Nucleus accumbens (tissue), 56 donors: ENCODE measurements at places on chromosomes 2 and 18.

DNA sequence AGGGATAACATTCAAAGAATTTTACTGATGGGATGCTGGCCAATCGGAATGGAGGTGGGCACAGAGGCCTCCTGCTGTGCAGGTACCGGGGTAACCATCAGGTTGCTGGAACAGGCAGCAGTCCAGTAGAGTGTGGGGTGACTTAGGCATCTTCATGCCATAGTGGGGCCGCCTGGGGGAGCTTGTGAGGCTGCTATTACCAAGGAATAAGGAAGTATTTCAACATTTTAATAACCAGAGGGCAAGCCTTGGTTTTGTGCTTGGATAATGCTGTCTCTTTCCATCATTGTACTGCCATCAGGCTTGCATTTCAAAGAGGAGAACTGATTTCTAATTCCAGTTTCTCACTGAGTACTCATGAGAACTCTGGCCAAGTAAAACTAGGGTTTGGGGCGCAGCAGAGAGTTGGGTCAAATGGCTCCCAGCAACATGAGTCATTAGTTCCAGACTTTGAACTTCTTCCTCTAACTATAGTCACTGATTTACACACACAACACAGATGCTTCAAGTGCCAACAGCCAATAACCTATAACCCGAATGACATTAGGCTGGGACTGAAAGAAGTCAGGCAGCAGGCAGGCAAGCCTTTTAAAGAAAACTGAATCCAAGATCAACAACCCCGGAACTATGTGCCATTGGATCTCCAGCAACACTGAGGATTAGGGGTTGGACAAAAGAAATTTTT is 56.1 kb upstream of the FHL2 start:
- DNase-seq = no peak

GRCh38 chr2:25304321-25304720 is 37.4 kb downstream of the DNMT3A start:
- peak; percentile 32 for DNase-seq

GRCh38 chr2:57698392-57698791 is 348.2 kb upstream of the VRK2 start:
- no peak for DNase-seq

GRCh38 chr18:8771930-8772329 is 66.6 kb downstream of the MTCL1 start:
- no peak for DNase-seq

DNA sequence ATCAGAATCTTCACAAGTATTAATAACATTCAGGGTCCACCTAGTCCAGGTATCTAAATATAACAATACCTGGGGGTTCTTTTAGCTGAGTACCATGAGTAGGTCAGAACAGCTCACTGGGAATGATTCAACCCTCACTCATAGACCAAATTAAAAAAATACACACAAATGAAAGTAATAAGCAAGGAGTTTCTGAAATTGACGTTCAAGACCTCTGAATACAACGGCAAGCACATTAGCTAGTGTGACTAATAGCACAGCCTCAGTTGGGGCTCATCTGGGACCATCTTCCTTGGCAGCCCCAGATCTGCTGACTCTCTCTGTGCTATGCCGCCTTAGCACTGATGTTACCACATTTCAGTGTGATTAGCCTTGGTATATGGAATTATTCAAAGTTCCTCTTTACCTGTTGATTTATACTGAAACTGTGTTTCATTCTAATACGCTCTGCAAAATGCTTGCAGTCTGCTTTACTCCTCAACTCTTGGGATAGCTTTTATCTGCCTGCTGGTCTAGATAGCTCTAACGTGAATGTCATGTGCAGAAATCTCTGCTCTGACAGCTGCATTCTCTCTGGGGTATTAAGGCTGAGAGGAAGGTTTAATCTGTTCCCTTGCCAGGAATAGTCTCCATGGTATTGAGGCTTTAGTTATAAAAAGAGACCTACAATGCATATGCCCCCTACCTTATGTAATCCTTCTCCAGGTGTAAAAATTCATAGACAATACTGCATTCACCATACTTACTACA is 153.3 kb downstream of the METTL4 start:
- no peak for DNase-seq

DNA sequence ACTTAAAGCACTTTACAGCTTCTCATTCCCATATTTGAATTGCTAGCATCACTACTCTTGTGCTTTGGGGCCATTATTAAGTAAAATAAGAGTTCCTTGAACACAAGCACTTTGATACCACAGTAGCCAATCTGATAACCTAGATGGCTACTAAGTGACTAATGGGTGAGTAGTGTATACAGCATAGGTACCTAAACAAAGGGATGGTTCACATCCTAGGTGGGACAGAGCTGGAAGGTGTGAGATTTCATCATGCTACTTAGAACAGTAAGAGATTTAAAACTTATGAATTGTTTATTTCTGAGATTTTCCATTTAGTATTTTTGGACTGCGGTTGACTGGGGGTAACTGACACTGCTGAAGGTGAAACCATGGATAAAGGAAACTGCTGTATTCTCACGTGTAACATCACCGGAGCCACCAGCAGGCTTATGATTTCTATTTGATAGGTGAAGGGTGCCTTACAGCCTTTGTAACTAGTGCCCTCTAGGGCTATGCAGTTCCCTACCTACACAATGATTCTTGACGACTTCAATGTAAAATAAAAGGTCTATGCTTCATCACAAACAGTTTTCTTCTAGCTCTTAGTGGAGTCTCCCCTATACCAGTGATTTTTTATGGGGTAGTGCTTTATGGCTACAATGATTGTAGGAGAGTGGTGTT is 22.1 kb upstream of the CRIM1 start:
- no peak for DNase-seq

DNA sequence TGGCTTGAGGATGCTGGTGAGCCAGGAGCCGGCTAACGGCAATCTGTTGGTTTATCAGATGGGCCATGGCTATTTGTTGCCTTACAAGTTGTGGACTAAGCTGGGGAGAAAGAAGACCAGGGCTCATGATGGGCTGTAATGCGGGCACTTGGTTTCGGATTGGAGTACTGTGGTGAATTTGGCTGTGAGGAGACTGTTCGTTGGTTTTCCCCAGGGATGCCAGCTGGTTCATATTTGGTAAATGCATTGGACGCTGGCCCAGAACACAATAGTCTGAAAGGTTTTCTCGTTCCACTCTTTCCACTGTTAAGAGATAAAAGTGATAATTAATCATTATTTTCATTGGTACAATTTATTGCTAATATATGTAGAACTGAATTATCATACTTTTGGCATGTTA is 108.9 kb downstream of the SATB2 start:
- DNase-seq = no peak

DNA sequence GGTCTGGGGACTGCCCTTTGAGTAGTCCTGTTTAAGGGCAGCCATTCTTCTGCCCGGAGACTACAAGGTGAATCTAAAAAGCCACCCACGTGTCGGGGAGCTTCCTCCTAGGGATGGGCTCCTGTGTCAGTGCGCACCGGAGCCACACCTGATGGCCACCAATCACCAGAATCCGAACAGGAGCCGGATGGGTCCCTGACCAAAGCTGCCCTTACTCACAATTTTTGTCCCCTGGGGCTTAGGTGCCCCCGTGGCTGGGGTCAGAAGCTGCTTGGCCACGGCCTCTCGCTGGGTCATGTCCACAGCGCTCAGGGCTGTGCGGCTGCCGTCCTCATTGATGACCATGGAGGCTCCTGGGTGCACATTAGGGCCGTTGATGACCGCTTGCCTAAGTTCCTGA is 30.9 kb downstream of the POLR1A start:
- no peak for DNase-seq

DNA sequence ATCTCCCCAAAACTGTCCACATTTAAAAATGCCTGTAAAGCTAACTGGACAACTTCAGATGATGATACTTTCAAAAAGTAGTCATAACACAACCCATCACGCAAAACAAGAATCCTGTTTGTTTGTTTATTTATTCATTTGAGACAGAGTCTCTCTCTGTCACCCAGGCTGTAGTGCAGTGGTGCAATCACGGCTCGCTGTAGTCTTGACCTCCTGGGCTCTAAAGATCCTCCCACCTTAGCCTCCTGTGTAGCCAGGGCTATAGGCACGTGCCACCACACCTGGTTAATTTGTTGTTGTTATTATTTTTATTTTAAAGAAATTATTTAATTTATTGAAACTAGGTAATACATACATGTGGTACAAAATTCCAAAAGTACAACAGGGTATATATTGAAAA is 94.8 kb downstream of the RAPGEF4 start:
- DNase-seq = no peak

GRCh38 chr2:241788135-241788534 is 11.5 kb downstream of the GAL3ST2 start:
- no peak for DNase-seq

GRCh38 chr2:219636144-219636915 is 8.9 kb downstream of the SLC4A3 start:
- DNase-seq = no peak

- no peak for DNase-seq
These were observed 1145.7 kb upstream of the NXPH2 start for GRCh38 chr2:139925903-139926302.

GRCh38 chr2:10225291-10226037 is 77.2 kb upstream of the HPCAL1 start:
- DNase-seq = no peak

DNA sequence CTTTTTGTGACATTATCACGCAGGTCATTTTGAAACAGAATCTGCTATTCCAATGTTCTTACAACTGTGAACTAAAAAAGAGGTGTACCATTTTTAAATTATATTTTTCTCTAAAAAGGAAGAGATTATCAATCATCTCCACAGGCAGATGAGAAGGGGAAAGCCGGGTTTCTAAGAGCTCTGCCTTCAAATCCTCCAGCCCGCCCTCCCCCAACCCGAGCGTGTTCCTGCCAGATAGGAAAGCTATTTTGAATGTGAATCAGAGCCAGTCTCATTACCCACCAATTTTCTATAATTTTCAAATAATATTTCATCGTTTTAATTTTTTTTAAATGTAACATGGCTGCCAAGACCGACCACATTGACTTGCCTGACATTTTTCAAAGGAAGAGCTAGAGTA is 65.9 kb downstream of the KCNF1 start:
- DNase-seq = peak; percentile 56

DNA sequence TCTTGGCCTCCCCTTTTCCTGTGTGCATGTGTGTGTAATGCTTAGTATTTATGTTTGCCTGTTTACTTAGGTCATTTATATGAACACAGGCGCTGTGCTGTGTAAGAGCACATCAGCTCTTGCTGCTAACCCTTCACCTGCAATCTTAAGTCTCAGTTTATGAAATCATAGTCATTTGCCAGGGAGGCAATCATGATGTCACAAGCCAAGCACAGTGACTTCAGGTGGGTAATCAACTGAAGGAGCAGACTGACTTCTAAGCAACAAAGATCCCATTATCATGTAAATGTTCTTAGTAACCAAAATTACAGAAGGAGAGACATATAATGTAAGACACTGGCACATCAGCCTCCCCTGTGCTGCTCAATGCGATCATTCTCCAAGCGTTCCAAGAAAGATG is 386.3 kb upstream of the MEIS1 start:
- no peak for DNase-seq

DNA sequence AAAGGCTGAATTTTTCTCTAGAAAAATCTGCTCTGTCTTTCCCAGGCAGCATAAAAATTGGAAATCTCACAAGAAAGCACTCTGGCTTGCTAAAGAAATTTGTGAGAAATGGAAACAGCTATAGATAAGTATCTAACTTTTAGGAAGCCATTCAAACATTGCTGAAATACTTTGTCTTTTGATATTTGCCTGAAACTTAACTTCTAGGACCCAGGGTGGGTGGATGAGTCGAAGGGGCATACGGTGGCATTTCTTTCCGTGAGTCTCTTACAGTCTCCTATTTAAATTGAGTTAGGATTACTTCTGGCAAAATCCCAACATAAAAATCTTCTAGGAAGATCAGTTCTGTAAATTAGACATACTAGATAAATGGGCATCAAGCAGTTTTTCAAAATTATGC is 532 bp upstream of the COL3A1 start:
- DNase-seq = no peak

GRCh38 chr2:239894276-239894675 is 130.9 kb downstream of the NDUFA10 start:
- DNase-seq = no peak

DNA sequence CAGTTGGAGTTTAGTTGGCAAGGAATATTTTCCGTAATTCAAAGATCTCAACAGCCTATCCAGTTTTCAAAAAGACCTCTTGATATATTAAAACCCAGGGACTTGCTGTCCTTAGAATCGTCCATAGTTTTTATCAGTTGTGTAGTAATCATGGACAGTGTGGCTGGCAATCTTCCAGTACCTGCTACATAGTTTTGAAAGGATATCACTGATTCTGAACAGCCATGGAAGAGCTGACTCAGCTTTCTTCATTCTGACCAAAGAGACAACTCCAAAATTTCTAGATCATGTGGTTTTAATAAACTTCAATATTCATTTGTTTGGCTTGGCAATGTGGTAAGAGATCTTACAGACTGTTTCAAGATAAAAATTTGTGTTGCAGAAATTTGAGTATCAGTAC is 616.7 kb downstream of the TDRD15 start:
- DNase-seq = no peak

GRCh38 chr18:43931439-43931838 is 654.1 kb upstream of the SYT4 start:
- no peak for DNase-seq

- no peak for DNase-seq
These were observed 520 bp downstream of the GLS start for GRCh38 chr2:190881084-190881597.

- no peak for DNase-seq
These were observed 224.4 kb upstream of the SMAD2 start for GRCh38 chr18:48154828-48155227.

DNA sequence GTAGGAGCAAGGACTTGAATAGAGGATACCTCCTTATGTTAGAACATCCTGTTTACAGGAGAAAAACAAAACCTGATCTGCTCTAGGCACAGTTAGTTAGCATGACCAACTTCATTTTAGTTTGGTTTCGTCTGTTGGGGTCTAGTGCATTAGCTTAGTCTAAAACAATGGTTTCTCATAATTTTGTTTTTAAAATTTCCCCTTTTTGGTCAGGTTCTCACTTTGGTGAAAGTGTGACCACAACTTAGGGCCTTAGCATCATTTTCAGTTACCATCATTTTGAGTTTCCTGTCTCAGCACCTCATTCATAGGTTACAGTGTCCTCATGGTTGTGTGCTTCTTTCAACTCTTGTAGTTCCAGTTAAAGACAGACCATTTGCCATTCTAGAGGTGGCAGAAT is 1277.0 kb upstream of the SLC39A10 start:
- DNase-seq = no peak

GRCh38 chr2:222622910-222623309 is 33.0 kb downstream of the FARSB start:
- no peak for DNase-seq

DNA sequence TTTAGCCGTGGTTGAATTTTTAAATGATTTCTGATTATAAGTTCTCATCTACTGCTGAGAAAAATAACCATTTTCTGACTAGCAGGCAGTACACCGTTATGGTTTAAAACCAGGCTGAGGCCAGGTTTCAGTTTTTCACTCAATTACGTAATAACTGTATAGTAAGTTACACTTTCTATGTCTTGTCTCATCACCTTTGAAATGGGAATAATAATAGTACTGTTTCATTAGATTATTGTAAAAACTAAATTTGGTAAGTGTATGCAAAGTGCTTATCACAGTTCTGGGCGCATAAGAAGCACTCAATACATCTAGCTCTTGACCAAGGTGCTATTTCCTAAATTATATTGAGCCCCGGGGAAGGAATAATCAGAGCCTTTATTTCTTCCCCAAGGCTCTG is 76.8 kb downstream of the LIMS1 start:
- DNase-seq = no peak

- no peak for DNase-seq
These were observed 249.7 kb downstream of the IKZF2 start for GRCh38 chr2:212901604-212902275.

- no peak for DNase-seq
These were observed 66.6 kb downstream of the TWSG1 start for GRCh38 chr18:9401176-9401575.
